ENCODE measurements at places on chromosomes 7 and 10.

- DNase-seq: no peak
Measured at GRCh38 chr7:112271162-112271561, 64.7 kb downstream of the ZNF277 start.

DNA sequence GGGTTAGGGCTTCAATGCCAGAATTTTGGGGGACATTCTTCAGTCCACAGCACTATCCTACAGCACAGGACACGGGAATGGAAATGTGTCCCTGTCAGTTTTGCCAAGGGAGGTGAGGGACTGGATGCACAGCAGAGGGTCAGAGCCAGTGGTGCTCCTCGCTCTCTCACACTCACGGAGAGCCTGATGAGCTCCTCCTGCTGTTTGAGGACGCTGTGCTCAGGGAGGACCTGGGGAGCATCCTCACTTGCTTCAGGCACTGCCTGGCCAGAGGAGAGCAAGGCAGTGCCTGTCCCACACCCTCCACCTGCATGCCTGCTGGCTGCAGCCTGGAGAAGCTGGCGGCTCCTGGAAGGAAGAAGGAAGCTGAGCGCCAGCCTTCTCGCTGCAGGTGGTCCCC, 58.6 kb downstream of the RAMP3 start:
- no peak for DNase-seq

- DNase-seq: no peak
Measured at GRCh38 chr10:110672580-110672919, 28.4 kb downstream of the RBM20 start.

GRCh38 chr10:105986486-105986885, 1178.0 kb downstream of the SORCS1 start:
- no peak for DNase-seq

DNA sequence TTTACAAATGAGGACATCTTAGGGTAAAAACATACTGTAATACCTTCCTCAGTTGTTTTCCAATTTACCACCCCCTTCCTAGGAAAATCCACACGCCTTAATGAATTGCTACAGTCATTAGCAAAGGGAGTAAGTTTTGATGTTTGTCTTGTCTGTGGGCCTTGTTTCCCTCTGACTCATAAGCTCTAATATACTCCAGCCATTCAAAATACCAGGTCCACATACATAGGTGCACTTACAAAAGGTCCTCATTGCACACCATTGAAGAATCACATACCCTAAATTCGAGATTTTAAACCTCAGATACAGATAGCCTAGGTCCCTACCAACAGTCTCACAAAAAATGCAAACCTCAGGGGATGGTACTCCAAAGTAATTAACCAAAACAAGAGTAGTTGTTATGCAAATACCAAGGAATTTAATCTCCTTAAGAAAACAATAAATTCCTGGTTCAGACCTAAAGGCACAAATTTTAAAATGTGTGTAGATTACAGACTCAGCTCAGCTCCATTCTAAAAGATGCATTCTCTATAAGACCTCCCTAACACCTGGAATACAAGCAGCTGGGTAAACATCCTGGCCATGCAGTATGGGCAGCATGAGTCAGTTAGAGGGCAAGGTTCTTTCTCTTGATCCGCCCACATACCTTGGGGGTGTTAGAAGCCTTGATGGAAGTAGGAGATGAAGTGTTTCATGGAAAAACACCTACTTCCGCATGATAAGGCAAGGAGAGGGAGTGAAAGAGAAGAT, 3.0 kb upstream of the LIPK start:
- no peak for DNase-seq

GRCh38 chr7:35700333-35700732, 5.4 kb upstream of the HERPUD2 start:
- no peak for DNase-seq

GRCh38 chr10:16566202-16566805, 44.6 kb upstream of the C1QL3 start:
- DNase-seq: no peak

DNA sequence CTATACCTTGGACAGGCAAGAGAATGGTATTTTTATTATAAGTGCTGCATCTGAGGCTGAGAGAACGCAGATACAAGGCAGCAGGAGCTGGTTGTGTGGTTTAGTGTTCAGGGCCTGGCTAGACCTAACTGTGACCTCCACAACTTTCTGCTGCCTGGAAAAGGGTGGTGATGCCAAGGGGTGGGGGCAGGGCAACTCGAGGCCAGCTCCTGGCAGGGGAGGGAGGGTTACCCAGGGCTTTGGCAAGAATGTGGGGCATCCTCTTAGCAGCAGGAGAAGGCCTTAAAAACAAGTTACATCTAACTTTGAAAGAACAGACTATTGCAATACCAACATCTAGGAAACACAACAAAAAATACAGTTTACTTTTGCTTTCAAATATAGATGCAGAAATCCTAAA, 13.0 kb downstream of the MXI1 start:
- DNase-seq: peak; percentile 26

DNA sequence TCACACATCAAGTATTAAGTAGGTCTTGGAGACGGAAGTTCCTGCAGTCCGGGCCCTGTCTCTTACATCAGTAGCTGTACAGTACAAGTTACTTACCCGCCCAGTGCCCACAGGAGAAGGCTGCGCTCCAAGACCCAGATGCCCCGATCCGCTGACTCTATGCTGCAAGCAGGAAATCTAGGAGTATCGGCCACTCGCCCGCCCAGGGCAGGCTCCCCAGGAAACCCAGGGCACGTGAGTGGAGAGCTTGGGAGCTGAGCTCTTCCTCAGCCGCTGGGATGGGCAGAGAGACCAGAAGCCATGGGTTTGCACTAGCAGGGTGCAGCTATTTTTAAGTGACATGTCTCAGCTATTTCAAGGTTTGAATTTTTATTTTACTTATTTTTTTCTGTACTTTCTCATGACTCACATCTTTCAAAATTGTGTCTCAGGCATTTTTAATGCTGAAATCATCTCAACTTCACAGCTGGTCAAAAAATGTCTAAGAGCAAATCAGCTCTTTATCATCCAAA, 1.9 kb upstream of the GPER1 start:
- DNase-seq: no peak

DNA sequence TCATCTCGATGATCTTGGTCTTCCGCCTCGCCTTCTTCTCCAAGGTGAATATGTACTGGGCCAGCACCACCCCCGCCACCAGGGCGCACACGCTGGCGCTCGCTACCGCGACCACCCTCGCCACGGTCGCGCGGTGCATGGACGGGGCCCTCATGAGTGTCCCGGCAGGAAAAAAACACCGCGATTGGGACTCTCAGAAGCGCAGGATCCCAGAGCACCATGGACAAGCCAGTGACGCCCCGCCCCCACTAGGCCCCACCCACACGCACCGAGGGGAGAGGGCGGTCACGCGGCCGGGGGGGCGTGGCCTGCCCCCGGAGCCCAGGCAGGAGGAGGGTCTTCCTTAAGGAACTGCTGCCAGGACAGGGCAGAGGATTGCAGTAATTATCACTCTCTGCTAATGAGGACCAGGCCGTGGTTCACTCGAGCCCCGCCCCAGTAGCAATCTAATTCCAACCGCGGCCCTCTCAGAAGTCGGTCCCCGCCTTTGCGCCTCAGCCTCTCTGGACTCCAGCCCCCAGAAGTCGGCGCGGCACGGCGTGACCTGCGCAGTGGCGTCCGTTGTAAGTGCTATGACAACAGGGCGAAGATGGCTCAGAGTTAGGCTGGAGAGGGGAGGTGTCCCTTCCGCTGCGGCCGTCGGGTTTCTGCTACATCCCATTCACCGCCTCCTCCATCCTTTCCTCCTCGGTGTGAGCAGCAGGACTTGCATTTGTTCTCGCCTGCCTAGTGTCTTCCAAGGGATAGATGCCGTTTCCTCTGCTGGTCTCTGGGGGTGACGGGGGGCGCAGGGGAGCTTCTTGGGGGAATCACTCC, at the start of gene BBS9:
TSS of gene BBS9 (plus strand) at position 575 of the 816 bp plus-strand sequence. CDS start 16,689 bp downstream, outside the sequence.
- peak; percentile 92 for DNase-seq

- DNase-seq: no peak
Measured at GRCh38 chr10:73839276-73839966, 28.0 kb upstream of the NDST2 start.

- no peak for DNase-seq
Measured at GRCh38 chr10:119153661-119154060, 11.9 kb downstream of the SFXN4 start.

GRCh38 chr10:132130286-132131265, 56.2 kb upstream of the DPYSL4 start:
- no peak for DNase-seq

- peak; percentile 21 for DNase-seq
Measured at GRCh38 chr10:28393956-28394568, 91.2 kb upstream of the MPP7 start.

DNA sequence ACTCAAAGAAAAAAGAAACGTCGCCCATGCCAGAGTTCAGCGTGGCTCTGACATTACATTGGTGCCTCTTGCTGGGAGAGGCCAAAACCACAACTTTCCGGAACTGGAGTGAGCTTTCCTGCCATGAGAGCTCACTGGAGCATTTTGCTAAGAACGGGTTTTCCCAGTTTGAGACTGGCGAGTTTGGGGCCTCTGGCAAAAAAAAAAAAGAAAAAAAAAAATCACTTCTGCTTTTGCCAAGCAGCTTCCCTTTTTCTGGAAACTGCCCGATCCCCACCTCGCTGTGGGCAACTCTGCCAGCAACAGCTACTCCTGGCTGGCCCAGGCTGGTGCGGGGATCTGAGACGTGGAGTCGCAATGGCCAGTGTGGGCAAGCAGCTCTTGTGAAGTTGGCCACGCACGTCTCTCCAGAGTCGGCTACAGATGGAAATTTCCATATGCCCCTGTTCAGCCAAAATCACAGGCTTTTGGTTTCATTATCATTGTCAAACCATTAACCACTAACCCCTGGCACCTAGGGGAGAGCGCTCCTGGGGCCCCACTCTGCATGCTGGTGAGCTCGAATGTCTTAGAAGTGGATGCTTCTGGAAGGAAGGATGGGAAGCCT, 25.7 kb downstream of the PRKAG2 start:
- DNase-seq: no peak

- DNase-seq: no peak
Measured at GRCh38 chr7:127557803-127558202, 27.6 kb downstream of the GCC1 start.

GRCh38 chr7:140364819-140365218, 33.5 kb downstream of the SLC37A3 start:
- DNase-seq: no peak

DNA sequence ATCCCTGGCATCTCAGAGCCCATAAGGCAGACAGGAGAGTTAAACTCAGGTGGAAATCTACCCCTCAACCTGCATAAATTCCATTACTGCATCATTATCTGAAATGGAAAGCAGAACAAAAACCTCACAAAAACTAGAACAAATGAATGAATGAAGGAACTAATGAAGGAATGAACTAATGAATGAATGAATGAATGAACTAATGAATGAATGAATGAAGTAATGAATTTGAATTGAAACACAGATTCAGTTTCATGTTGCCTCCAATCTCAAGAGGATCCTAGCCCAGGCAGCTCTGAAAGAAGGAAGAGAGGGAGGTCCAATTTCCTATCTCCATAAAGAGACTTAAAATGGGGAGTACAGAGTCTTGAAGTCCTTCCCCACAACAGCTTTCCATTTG, 1.9 kb upstream of the UCN3 start:
- no peak for DNase-seq

DNA sequence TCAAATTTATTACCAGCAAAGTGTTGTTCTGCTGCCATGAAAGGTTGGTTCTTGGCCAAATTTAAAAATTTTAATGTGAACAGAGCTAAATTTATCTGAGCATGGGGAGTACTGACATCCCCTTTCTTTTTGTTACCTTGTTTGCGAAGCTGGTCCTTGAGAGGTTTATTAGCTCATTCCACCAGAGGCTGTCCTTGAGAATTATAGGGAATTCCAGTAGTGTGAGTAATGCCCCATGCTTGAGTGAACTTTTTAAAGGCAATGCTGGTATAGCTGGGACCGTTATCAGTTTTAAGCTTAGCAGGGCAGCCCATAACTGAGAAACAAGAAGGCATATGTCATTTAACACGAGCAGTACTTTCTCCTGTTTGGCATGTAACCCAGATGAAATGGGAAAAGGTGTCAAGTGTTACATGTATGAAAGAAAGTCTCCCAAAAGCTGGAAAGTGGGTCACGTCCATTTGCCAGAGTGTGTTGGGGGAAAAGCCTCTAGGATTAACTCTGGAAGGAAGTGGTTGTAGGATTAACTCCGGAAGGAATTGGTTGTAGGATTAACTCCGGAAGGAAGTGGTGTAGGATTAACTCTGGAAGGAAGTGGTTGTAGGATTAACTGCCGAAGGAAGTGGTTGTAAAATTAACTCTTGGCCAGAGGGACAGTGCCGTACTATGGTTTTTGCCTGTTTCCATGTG, 37.3 kb upstream of the AKR1C2 start:
- DNase-seq: no peak

DNA sequence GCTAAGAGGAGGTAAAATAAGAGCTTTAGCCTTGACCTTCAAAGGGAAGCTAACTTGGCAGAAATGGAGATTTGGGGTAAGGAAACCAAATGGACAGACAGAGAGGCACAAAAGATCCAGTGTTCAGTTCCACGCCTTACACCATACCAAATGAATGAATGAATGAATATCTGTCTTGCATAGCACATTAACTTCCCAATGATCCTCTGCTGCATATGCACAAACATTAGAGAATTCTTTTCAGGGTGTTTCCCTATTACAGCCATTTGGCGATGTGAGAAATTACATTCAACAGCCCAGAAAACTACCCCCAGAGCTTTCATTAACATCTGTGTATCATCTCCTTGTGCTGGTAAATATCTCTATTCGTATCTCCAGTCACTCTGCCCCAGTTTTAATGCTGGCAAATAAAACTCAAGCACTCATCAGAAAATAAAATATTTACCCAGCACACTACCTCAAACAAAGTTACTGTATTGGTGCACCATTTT, 1056.2 kb downstream of the SORCS3 start:
- DNase-seq: no peak

DNA sequence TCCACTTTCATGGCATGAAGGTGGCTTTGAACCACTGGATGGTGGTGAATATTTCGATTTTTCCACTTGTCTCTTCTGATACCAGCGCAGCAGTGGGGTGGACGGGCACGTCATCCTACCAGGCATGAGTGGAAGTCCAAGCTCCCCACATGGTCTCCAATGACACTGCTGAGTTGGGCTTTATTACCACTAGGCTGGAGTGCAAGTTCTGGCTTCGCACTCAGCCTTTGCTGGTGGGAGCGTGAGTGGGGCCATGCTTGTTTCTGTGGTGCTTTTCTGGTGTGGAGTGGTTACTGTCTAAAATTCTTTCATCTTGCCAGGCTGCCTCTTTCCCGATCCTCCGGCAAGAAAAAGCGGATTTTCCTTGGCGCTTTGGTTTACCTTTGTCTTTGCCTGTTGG, 70.1 kb upstream of the SDK1 start:
- no peak for DNase-seq

- no peak for DNase-seq
Measured at GRCh38 chr10:32746869-32747268, 211.2 kb downstream of the ITGB1 start.

All from hypothalamus (tissue), 51 donors.